Posterior vena cava (tissue), 2 donors: ENCODE measurements at places on chromosomes 1 and 21.

- DNase-seq = no peak
Measured at GRCh38 chr1:87684194-87684593, 355.5 kb downstream of the LMO4 start.

DNA sequence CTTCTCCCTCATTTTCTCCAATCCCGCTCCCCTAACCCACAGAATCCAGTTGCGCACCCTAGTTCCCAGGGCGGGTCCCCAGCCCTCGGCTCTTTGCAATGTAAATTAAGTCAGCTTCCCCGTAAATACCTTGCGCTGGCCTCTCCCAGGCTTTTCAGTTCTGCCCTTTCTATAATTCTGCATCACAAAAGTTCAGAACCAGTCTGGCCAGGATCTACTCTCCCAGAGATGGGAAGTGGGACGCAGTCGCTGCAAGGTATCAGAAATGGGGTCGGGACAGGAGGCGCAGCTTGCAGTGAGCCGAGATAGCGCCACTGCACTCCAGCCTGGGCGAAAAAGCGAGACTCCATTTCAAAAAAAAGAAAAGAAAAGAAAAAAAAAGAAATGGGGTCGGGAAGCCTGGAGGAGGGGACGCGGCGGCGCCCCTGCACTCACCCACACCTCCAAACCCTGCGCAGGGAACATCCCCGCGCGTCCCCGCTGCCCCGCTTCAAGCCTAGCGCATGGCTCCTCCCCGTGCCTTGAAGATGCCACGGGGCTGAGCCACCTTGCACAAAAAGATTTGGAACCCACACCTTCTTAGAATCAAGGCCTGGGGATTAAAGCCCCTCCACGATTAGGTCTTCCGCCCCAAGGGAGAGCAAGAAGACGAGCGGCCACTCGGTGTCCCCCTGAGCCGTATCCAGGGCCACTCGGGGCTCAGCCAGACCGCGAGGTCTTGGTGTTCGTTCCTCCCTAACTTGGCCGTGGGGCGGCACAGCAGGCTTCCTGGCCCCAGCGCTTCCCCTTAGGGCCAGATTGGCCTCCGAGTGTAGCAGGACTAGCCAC, 27.2 kb upstream of the ITLN2 start:
- DNase-seq = peak; percentile 81

GRCh38 chr21:44913425-44914175, 7.1 kb downstream of the ITGB2 start:
- no peak for DNase-seq

DNA sequence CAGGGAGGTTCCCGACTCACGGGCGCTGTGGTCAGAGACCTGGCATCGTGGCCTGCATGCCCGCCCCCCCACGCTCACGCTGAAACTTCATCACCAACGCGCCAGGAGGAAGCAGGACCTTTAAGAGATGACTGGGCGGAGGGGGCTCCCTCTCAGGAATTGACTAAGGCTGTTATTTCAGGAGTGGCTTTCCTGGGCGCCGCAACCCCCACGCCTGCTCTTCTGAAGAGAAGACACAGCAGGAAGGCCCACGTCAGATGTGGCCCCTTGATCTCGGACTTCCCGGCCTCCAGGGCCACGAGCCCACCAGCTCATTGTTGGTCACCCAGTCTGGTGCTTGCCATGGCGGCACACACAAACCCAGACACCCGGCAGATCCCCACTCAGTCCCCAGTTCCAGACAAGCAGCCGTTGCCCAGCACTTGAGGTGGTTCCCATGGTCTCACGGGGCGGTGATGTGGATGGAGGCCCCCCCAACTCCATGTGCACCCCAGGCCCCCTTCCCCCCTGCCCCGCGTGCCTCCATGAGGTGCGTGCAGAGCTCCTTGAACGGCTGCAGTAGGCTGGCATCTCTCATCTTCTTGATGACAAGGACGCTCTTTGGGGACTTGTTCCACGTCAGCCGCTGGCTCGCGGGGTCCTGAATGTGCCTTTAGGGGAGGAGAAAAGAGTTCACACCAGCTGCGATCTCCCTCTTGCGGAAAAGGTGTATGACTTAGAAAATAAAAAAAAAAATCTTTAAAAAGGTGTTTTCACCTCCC, 21.4 kb downstream of the NADK start:
- no peak for DNase-seq

DNA sequence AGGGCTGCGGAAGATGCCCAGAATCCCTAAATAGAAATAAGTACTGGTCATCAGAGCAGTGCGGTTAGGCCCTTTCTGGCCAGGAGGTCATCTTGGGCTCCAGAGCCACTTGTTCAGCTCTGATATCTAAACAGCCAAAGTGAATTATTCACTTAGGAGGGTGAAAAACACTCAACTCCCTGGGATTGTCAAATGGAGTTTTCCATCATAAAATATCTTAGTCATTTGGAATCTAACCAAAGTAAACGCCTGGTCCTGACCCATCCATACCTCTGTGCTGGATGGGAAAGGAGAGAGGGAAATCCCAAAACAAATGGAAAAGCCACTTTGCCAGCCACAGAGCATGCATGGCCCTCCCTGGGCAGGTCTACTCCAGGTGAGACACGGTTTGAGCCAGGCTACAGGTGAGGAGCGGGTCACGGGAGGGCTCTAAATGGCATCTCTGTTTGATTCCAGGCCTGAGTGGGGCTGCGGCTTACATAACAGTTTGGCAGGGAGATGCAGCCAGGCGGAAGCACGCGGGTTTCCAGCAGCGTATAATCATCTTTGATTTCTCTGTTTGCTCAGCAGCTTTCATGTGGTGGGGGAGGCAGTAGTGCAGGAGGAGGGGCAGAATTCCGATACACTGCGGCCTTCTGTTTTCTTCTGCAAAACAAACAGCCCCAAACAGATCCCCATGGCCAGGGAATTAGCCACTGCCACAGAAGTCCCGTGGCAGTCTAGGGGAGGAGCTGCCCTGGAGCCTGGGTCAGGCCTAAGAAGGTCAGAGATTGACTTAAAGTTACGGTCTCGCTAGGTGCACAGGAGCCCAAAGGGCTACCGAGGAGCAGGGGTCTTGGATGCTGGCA, 59.1 kb upstream of the ZNF648 start:
- DNase-seq = no peak

GRCh38 chr1:238135708-238136664, 245.3 kb upstream of the ZP4 start:
- no peak for DNase-seq

GRCh38 chr1:112675728-112676381, 1.4 kb downstream of the MOV10 start:
- DNase-seq = no peak

DNA sequence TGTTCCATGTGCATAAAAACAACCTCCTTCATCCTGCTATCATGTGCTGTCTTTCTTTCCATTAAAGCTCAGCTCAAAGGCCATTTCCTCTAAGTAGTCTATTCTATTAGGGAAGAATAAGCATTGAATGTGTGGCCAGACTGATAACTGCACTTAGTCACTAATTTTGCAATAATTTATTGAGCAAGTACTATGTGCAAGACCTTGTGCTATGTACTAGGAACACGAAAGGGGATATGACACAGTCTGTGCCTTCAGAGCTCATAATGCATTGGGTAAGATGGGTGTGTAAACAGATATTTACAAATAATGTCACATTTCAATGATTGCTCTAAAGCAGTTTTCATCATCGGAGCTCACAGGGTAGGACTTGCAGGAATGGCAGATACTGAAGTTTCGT, 54.2 kb downstream of the NMNAT2 start:
- DNase-seq = no peak

DNA sequence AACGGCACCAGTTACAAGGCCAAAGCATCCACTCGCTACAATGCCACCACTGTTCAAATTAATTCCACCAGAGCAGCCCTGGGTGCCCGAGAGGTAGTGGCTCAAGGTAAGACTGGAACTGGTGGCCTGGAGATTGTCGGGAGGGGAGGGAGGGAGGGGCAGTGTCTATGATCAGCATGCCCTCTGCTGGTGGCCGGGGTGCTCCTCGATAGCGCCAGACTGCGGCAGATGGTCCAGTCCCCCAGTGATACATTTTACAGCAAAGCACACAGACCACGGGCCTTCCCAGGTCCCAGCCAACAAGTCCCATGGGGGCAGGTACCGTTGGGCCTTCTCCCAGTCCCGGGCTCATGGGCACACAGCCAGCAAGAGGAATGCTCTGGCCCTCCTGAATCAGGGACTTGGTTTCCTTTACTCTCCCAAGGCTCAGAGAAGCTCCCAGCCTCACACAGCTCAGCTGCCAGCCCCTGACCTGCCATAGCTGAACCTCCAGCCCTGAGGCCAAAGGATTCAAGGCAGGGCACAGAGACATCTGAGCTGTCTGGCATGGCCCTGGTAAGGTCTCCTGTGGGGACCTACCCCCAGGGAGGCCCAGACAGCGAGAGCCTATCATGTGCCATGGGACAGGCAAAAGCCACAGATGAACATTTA, 15.3 kb downstream of the ACOT7 start:
- DNase-seq = no peak

DNA sequence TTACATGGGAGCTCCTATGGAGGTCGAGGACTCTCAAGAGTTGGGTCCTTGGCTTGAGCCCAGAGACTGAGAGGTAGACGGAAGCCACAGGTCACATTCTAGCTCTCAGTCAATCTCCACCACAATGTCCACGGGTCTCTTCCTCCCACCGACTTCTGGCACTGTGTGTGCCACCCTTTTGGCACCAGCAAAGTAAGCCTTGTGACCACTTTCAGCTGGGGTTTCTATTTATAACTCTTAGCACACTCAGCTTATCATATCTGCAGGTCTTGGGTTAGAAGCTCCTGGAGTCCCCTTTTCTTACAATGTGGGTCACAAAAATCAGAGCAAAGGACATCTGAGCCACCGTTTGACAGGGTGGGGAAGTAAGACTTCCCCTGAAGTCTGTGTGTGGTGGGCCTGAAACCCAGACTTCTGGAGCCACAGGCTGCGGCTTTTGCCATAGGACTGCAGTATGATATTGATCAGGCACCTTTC, 28.3 kb downstream of the NCMAP start:
- DNase-seq = no peak
